Heart right ventricle (tissue), 16 donors: ENCODE measurements at places on chromosomes 6 and 20. TPM values are rescaled to one million over a fixed set of nuclear protein-coding genes. Genes with fewer than 3 reads are reported as not detected.

DNA sequence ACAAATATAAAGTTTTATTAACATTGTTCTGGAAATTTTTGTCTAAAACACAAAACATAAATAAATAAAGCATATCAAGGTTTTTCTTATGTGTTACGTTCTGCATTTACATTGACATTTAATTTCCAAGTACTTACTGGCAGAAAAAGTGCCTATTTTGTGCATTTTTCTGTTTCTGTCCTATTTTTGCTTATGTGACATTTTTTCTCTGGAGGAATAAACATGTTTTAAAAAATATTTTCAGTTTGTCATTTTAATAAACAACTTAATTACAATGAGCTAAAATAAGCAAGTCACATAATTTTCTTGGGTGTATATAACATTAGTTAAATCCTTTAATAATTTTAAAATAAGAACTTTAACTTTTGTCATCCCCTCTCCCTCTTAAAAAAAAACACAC lies 94.4 kb upstream of the HS3ST5 start:
- DNase-seq, result no peak

GRCh38 chr20:4898282-4899244 lies 102.7 kb downstream of the SLC23A2 start:
- DNase-seq, result peak; percentile 35

The NELFE gene
- total RNA-seq, result 47.9 TPM

GRCh38 chr6:147510929-147511590 lies 2.6 kb downstream of the SAMD5 start:
- no peak for DNase-seq

DNA sequence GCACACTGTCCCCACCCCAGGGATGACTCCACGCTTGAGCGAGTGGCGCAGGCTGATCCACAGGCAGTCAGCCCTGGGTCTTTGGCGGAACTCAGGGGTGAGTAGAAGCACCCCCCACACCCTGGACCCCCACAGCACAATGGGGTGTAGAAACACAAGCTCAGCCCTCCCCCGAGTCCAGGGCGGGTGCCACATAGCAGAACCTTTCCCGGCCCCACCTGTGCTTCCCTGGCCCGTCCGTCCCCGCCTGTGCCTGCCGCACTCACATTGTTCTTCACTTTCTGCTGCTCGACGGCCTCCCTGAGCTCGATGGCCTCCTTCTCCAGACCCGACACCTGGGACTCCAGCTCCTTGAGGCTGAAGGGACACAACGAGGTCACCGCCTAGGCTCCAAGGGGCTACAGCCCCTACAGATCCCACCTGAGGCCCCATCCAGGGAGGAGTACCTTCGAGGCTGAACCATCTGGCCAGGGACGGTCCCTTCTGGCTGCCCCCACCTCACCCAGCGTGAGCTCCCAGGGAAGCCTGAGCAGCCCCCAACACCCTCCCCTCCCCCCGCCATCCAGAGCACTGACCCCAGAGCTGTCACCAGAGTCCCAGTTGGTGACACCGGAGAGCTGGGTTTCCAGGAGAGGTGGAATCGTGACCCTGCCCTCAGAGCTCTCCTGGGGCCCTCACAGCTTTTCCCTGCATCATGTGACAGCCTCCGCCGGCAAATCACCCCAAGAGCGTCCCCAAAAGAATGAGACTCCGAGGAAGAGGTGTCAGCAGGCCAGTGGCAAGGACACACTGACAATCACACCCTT lies 55.6 kb downstream of the DSTN start:
- no peak for DNase-seq

The MTHFD1L gene
- 4.0 TPM for total RNA-seq

DNA sequence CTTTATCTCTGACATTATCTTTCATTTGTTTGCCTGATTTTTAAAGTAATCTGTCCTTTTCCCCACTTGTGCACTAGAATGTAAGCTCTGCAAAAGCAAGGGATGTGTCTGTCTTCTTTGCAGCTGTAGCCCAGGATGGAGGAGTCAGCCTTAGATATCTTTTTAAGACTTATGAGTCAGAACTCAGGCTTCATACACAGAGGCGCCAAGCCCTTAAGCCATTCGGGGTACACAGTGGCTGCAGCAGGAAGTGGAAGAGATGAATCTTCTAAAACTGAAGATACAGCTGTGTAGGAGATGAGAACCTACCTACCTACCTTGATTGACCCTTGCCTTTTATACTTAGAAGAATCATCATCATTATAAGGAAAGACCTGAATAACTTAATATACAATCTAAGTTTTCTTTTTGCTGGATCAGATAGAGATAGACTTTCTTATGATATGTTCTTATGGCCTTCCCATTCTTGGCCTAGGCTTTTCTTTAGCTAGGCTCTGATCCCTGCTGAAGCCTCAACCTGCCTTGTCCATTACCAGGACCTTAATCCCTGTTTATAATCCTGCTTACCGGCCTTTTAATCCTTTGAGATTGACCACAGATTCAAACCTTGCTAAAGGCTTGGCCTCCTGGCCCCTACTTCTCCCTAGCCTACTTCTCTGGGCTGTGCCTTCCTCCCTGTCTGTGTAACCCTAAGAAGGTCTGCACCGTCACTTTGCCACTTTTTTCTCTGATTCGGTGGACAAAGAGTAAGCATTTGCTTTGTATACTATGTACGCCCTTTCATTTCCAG lies 304.5 kb downstream of the PRL start:
- DNase-seq, result no peak

DNA sequence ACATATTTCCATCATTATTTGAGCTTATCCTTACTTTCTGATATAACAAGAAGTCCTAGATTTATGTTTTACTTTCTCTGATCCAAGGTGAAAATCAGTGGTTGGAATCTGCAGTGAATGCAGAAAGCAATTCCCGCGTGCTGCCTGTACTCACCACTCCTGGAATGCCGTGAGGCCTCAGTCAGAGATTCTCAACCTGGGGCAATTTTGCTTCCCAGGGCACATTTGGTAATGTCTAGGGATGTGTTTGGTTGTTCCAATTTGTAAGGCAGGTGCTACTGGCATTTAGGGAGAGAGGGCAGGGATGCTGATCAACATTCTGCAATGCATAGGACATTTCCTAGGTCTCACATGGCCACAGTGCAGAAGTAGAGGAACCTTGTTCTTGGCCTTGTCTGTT lies 23.9 kb downstream of the CST4 start:
- DNase-seq, result no peak

The CD164 gene
- total RNA-seq, result 121 TPM

- DNase-seq, result no peak
Measured at GRCh38 chr6:112936504-112936903, 589.4 kb downstream of the RFPL4B start.

The TNNC2 gene
- total RNA-seq, result not detected

The MLN gene
- not detected for total RNA-seq

The SRSF6 gene
- 45.9 TPM for total RNA-seq

DNA sequence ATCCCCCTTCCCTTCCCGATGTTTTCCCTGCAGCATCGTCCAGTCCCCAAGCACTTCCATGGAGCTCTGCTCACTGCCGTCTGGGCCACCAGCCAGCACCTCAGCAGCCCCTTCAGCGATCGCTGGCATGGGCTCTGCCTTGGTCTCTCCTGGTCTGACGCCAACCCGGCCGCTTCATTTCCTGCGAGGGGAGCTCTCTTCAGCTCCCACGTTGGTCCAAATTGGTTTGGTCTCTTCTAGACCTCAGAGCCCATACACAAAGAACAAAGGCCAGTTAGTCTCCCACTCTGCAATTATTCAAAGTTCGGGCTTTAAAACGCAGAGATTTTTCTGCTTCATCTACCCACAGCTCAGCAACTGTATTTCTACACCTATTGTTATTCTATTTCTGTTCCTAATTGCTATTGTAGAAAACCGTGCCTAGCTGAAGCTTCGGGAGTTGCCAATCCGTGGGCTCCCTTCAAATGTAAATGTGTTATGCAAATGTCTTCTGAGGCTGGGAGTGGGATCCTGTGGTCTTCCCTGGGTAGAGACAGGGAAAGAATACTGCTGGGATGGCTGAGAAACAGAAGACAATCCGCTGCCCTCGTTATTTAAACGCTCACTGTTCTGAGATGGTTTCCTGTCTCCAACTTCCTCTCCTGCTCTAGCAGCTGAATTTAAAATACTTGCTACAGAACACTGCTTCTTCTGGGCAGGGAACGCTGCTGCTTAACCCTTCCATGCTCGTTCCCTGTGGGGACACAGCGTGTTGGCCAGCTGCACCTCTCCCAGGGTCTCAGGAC lies 154.2 kb upstream of the QKI start:
- DNase-seq, result peak; percentile 55

- DNase-seq, result no peak
Measured at GRCh38 chr6:136994782-136995181, 50.0 kb downstream of the IL20RA start.

DNA sequence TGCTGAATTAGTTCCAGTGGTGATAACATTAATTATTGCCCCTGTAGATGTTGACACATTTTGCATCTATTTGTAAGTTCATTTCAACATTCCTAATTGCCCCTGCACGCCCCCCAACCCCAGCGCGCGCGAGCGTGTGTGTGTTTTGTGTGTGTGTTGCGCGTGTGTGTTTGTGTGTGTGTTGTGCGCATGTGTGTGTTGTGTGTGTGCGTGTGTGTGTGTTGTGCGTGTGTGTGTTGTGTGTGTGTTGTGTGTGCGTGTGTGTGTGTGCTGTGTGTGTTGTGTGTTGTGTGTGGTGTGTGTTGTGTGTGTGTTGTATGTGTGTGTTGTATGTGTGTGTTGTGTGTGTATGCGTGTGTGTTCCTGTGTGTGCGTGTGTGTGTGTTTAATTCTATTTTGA lies 245.7 kb upstream of the GMDS start:
- DNase-seq, result no peak

DNA sequence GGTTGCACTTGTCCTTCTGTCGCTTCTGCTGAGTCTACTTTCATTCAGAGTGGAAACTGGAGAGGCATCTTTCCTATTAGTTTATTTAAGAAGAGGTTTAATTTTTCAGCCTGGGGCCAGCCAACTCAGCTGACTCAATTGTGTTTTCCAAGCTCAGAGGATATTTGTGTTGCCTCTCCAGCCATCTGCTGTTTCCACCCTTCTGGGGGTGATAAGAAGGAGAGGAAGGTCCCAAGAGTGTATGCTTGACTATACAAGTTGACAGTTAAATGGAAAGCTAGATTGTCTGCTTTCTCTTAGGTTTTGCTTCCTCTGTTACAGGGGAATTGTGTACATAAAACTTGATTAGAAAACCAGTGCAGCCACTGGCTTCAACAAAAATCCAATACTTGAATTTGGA lies 3.0 kb downstream of the PSMF1 start:
- DNase-seq, result no peak

DNA sequence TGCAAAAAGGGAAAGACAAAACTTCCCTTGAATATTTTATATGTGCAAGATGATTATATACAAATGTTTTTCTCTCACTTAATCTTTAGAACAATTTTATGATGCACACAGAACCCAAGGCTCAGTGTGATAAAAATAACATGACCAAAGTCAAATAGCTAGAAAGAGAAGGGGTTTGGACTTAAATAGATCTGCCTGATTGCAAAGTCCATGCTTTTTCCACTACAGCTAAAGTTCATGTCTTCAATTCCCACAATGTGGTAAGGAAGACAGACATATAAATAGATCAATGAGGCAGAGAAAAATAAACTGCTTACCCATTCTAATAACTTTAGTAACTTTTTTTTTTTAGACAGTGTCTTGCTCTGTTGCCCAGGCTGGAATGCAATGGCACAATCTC lies 143.8 kb downstream of the CDK19 start:
- DNase-seq, result no peak
